ENCODE measurements at places on chromosomes 1 and 21. TPM values are rescaled to one million over a fixed set of nuclear protein-coding genes. Genes with fewer than 3 reads are reported as not detected.

Gene JAM2
- 0.33 TPM for total RNA-seq

Gene MPZ
- 3.0 TPM for total RNA-seq

Gene ADAMTSL4
- total RNA-seq, result 1.8 TPM

Gene IL24
- total RNA-seq, result 5.9 TPM

Gene TMEM240
- 0.52 TPM for total RNA-seq

DNA sequence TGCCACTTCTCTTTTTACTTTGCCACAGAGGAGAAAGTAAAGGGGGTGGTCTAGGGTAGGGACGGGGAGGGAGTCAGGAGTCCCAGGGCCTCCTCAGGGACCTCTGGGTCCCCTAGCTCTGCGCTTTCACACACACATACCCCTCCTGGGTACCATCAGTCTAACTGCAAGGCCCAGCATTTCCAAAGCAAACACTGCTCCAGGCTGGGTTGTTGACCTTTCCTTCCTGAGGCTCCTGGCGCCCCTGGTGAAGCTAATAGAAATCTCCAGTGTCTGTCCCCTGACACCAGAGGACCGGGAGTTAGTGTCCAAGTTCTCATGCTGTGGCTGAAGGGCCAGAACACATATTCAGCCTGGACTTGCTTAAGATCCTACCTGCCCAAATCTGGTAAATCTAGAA, 3.9 kb downstream of the TMEM63A start:
- DNase-seq, result no peak

DNA sequence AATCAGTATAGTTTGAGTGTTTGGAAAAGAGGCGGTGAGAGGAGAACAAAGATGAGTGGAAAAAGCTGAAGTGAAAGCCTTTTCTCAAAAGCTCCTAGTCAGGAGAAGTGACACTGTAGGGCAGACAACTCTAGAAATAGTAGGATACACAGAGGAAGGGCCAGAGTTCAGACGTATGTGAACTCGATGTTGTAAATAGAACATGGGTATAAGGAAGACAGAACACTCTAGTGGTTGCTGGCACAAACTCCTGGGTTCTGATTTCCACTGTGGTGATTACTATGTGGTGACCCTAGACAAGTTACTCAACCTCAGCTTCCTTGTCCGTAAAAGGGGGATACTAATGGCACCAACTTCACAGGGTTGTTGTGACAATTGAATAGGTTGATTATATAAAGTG, 30.2 kb upstream of the MGST3 start:
- no peak for DNase-seq

GRCh38 chr21:28487455-28488070, 505.1 kb downstream of the LTN1 start:
- DNase-seq, result no peak

DNA sequence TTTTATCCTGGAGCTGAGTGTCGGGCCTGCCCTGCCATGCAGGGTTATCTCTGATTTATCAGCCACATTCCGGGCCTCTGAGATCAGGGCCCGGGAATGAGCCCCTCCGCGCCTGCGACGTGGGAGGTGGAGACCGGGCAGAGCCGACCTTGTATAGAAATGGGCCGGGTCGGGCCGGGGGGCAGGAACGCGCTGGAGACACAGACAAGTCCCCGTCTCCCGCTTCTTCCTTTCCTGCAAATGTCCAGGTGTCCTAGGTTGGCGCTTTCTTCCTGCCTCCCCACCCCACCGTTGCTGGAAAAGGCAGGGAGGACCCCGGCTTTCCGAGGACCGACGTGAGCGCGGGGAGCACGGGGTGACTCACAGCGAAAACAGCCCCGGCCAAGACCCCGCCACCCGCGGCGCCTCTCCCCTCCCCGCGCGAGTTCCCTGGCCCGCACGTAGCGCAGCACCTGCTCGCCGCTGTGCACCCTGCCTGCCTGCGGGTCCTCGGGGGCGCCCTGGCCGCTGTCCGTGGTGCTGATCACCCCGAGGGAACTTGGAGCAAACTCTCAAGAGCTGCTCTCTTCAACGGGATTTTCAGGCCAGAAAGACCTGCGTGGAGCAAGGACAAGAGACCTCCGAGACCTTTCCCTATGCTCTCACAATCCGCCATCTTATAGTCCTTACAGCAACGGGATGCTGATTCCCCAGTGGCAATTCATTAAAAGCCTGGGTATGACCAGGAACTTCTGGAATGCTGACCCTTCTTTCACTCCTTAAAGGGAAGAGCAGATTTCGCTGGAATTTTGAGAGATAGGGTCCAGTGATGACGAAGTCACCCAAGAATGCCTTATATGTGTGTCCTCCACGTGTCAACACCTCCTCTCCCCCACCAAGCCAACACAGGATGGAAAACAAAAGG, 475 bp upstream of the NPPB start:
- DNase-seq, result peak; percentile 92

- no peak for DNase-seq
These were observed 749 bp downstream of the EXOSC10 start for GRCh38 chr1:11098931-11099309.

DNA sequence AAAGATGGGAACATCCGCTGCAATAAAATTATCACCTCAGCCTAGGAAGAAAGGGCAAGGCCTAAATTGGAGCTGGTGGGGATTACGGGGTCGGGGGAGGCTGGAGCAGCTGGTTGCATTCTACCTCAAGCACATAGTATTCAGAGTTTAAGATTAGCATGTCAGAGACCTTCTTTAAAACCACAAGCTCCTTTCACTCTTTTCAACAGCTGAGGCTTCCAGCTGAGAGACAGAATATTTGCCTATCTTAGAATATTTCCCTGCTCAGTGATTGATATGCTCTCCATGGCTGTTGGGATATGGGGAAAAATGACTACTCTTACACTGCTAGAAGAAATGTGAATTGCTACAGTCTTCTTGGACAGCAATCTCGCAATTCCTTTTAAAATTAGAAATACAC, 248.6 kb downstream of the TBX15 start:
- no peak for DNase-seq

GRCh38 chr1:116292929-116293725, 79.9 kb upstream of the ATP1A1 start:
- DNase-seq, result no peak

DNA sequence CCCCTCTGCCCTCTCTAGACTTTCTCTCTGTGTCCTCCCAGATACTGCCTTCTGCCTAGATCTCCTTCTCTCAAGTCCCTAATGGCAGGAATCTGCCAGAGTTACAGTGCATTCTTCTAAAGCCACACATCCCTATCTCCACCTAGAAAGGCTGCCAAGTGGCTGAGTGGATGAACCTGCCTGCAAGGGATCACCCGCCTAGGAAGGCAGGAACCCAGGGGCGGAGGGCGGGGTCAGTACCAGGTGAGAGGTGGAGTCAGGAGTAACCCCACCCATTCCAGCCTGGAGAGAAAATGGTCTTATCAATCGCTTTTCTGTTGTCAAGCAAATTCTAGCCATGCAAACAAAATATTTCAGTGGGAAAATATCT, 60.8 kb downstream of the BCAR3 start:
- DNase-seq, result no peak

DNA sequence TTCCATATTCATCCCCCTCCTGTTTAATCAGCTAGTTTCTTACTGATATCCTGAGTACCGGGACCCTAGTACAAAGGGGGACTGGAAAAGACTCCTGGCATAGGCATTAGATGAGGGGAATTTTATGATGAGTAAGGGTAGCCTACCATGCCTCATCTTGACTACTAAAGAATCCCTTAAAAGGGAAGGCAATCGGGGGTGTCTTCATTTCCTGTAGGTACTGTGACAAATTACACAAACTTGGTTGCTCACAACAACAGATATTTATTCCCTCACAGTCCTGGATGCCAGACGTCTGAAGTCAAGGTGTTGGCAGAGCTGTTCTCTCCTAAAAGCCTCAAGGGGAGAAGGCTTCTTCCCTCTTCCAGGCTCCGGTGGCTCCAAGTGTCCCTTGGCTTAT, 28.9 kb upstream of the RUNX1 start:
- DNase-seq, result no peak

DNA sequence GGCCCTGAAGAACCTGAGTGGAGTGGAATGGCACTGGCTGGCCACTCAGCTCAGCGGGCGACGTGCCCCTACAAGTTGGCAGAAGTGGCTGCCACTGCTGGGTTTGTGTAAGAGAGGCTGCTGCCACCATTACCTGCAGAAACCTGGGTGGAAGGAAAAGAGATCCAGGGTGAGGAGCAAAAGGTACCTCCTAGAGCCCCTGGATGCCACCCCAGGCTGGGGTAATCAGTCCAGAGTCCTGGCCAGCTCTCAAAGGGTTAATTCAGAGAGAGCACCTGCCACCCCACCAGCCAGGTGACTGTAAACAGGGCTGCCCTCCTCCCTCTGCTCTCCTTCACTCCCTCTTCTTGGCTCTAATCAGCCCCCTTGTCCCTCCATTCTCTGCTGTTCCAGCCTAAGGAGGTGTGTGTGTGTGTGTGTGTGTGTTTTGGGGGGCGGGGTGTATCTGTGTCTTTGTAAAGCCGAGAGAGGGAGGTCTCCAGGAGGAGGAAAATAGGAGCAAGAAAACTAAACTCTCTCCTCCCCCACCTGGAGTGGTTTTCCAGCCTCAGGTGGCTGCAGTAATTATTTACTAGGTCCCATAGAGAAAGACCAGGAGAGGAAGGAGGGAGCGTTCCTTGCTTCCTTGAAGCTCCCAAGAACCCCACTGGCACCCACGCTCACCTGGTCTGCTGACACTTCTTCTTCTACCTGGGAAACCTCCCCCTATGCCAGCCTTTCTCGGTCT, 12.6 kb downstream of the TRIM46 start:
- DNase-seq, result no peak

DNA sequence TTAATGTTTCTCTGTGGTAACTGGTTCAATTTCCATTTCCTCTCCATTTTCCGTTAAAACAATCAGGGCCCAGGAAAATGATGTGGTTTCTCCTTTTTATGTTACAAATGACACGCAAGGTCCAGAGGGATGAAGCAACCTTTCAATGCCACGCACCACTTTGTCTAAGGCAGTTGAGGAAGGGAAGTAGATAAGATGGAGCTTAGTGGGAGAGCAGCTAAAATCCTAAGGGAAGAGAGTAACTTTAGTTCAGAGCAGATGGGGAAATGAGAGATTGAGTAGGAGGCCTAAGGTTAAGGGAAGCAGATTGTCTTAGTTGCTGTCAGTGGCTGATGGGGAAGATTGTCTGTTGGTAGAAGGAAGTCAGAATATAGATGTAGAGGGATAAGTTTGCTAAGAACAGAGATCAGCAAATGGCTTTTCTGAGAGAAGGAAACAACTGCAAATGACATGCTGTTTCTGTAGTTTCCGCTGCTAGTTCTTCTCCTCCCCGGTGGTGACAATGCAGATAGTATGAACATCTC, 660 bp downstream of the CD1C start:
- no peak for DNase-seq

DNA sequence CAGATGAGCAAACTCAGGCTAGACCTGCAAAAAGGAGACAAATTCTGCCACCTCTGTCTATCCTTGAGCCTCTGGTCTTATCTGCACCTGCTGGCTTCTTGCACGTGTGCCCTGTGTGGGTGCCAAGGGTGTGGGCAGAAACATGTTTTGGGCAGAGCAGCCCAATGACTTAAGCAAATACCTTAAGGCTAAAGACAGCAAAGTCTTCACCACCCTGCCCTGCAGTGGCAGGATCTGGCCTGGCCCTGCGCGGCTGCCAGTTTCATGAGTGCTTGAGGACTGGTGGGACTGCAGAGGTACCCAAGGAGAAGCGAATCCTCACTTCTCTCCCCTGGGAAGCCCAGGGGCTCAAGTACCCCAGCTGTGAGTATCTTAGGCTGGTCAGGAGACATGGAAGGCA, 3.8 kb upstream of the SLC26A9 start:
- DNase-seq, result no peak

GRCh38 chr1:55120538-55120937, 81.2 kb downstream of the PCSK9 start:
- no peak for DNase-seq

- DNase-seq, result no peak
These were observed 2.2 kb downstream of the TBX15 start for GRCh38 chr1:118985640-118986554.

DNA sequence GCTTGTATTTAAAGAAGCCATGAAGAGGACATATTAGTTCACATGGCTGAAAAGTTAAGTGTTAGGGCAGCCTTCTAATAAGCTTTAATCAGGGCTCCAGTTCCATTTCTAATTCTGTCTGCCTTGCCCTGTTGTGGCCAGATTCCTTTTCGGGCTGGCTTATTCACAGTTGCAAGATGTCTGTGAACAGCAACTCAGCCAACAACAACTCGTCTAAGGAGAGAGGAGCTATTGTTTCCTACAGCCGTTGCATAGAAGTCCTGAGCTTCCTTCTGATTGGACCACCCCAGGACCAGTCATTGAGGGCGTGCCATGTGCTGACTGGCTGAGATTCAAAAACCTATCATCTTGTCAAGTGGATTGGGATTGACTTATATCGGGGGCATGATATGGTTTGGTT, 18.6 kb upstream of the COQ8A start:
- no peak for DNase-seq

DNA sequence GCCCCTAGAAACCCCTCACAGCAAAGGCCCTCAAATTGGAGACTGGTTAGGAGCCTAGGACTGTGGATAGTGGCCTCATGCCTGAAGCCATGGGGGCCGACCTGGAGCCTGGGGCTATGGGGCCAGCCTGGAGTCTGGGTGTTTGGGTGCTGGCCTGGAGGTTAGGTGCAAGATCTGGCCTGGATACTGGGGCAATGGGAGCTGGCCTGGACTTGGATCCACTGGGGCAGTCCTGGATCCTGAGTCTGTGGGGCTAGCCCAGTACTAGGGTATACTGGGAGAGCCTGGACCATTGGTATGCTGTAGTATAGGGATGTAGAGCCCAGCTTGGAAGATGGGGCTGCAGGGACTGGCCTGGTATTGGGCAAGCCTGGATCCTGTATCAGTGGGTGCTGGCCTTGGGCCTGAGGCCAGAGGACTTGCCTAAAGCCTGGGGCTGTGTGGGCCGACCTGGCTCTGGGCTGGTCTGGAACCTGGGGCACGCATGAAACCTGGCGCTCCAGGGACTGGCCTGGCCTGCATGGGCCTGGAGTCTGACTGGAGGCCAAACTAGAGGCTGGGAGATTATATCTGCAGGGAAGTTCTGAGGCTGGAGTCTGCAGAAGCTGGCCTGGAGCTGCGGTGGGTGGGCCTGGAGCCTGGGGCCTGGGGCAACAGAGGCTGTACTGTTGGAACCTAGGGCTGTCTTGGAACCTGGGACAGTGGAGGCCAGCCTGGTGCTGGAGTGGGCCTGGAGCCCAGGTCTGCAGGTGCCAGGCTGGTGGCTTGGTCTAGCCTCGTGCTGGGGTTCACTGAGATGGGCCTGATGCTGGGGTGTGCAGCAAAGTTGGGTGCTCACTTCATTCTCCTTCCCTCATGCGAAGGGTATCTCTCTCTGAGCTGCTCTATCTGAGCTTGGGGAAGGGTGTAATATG, 12.6 kb upstream of the DENND1B start:
- no peak for DNase-seq

- DNase-seq, result peak; percentile 66
These were observed 544 bp downstream of the PPM1J start for GRCh38 chr1:112714313-112715263.

DNA sequence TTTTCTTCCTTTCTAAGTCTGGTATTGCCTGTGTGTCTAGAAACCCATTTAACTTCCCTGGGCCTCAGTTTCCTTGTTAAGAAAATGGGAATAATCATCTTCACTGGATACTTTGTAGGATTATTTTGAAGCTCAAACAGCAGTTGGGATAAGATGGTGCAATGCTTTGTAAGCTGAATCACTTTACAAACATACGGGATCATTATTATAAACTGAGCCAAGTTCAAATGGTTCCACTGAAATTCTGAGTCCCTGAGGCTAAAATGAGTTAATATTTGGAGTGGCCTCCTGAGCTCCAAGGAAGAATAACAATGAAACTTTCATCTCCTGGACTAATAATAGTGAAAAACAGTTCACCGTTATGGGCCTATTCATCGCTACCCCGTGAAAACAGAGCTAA, 388.0 kb downstream of the PLPP3 start:
- DNase-seq, result no peak

Measured in activated CD4-positive, alpha-beta T cell treated with anti-CD3 and anti-CD28 coated beads, Interleukin-2, amount 10 ng/mL, durations not matched to agents 24 days and 14 days (primary cell).